ENCODE measurements at places on chromosomes 6 and 20.
A peak's percentile ranks its signal among the peaks of the same experiment; 100 is the strongest.

DNA sequence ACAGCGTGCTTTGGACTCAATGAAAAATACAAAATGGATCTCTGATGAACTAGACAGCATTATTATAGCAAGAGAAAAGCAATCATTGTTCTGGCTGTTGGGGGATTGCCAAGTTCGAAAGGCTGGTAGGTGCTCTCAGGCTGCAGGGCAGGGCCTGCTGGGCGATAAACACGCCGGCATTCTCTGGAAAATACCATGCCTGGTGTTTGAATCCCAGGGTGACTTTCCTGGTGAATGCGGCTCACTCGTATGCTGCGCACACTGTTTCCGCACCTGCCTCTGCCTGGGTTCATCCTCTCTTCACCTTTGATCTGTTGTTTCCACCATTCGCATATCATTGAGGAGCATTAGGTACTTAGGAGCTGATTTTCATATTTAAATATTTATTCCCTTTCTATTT lies 37.4 kb downstream of the GCNT2 start:
- no peak for DNase-seq

DNA sequence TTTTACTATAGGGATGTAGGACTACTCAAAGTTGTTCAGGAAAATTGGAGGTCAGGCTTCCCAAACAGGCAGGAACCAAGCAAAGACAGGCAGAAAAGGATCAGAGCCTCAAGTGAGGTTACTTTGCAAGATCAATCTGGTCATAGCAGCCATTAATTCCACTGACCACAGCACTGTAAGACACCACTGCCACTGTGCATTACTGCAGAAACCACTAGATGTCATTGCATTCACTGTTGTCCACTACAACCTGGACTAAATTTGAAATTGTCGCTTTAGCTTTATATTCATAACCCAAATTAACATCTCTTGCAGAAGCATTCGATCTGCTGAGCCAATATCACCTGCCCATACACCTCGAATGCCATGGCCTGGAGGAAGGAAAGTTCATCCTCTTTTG lies 126.9 kb upstream of the UFL1 start:
- DNase-seq = no peak

- no peak for DNase-seq
These were observed 19.0 kb downstream of the TUBB2A start for GRCh38 chr6:3138341-3138740.

- no peak for DNase-seq
These were observed 512.8 kb upstream of the JARID2 start for GRCh38 chr6:14732844-14733757.

GRCh38 chr6:160077526-160077925 lies 44.1 kb upstream of the SLC22A1 start:
- no peak for DNase-seq

- no peak for DNase-seq
These were observed 7.5 kb upstream of the COL10A1 start for GRCh38 chr6:116133453-116133852.

DNA sequence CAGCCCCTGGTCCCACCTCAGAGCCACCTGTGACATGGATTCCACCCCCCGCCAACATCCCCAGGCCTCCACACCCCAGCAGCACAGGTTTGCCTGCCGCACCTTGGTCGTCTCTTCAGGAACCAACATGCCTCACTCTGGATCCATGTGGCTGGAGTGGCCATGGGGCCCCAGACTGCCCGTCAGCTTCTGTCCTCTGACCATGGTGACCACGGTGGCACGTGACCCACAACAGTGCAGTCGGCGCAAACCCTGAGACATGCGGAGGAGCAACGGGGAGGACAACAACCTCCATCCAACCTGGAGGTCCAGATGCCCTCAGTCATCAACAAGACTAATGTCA lies 85.6 kb downstream of the ANKRD60 start:
- no peak for DNase-seq

- DNase-seq = no peak
These were observed 1.9 kb downstream of the RAB23 start for GRCh38 chr6:57220083-57220703.

DNA sequence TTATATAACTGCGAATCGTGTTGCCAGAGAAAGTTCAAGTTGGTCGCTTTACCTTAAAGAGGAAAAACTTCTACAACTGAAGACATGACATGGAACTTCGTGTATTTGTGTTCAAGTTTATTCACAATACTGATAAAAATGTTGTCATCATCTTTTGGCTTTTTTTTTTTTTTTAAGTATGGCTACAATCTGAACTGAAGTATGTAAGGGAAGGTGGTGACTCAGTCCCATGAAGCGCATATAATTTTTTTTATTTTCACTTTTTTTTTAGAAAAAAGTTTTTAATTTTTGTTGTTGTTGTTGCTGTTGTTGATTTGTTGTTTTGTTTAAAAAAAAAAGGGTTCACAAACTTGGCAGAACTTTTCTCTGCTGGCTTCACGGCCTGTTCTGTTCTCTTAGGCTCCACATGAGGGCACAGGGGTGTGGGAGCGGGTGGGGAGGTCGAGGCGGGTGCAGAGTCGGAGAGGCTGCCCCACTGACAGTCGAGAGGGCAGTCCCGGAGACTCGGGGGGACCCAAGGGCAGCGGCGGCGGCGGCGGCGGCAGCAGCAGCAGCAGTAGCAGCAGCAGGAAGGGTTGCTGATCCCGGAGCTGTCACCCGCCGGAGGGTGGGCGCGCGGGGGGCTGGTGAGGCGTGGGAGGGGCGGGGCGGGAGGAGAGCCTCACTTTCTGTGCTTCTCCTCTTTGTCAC lies 17.0 kb downstream of the TFAP2A start:
- no peak for DNase-seq

- no peak for DNase-seq
These were observed 297.4 kb downstream of the HIVEP2 start for GRCh38 chr6:142647449-142648035.

GRCh38 chr20:48897305-48898010 lies 24.1 kb upstream of the ARFGEF2 start:
- DNase-seq = no peak

DNA sequence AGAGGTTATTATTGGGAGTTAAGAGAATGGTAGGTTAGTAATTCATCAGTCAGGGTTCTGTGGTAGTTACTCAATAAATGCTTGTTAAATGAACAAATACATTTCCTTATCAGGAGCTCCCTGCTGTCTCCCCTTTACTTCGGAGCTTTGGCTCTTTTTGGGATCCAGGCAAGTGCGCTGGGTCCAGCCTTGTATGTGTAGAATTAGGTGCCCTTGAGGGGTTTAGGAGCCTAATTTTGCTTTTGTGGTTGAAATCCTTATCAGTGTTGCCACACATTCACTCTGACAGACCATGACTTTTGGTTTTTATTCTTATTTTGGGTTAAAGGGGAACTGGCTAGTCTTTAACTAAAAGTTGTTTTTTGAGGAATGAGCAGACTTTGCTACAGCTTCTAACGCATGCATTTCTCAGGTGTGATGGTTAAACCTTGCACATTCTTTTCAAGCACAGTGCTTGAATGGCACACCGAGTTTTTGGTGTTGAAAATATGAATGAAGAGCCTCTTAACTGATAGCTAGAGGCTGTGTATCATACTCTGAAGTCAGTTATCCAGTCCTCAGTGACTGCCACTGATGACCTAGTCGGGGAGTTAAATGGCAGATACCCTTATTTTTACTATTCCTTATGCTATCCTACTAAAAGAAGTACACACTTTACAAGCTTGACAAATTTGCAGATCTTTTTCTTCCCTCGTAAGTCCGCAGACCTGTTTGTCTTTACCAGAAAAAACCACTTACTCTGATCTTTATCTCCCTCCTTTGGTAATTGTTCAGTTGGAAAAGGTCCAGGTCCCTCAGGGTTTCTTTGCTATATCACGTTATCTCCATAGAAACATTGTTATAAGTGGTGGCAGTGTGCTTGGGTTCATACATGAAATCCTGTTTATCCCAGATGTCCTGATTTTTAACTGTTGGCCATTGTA lies 50.7 kb upstream of the PLCG1 start:
- no peak for DNase-seq

- DNase-seq = peak; percentile 49
These were observed 51.0 kb upstream of the TFAP2A start for GRCh38 chr6:10465629-10466499.

DNA sequence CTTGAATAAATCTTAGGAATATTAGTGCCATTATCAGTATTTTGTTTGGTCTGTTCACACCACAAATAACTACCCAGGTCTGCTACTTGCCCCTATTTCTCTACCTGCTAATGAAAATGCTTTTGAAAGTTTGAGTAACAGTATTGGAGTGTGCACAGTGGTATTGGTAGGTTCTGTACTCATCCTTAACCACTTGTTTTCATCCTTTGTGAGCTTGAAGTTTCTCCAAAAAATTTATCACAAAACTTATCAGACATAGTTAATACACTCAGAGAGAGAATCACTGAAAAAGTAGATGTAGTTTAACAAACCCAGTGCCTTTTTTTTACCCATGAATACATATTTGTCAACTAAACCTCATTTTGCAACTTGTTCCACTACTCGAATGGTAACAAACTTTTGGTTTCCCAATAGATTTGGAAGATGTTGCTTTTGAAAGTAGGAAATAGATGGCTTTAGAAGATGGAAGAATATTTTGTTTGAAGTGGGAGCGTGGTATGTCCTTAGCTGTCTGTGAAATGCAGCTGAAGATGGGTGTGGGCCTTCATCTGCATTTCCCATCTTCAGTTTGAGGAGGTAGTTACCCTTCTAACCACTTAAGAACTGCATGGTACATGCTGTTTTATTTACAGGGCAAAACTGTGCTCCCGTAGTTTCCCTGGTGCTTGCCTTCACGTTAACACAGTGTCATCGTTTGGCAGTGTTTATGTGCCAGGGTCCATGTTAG lies 9.0 kb downstream of the PTPN1 start:
- DNase-seq = no peak

- DNase-seq = no peak
These were observed 595 bp upstream of the SRF start for GRCh38 chr6:43170417-43170930.

Measured in mesothelial cell of epicardium (in vitro differentiated cells).